ENCODE measurements at places on chromosomes 4 and X.
A peak's percentile ranks its signal among the peaks of the same experiment; 100 is the strongest.

DNA sequence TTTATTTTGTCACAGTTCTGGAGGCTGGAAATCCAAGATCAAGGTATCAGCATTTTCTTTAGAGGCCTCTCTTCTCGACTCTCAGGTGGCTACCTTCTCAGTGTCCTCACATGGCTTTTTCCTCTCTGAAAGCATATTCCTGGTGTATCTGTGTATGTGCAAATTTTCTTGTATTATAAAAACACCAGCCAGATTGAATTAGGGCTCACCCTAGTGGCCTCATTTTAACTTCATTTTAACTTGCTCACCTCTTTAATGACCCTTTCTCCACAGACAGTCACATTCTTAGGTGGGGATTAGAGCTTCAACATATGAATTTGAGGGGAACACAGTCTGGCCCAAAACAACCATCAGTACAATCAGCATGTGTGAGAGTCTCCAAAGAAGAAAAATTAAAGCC, 542.4 kb upstream of the FAM241A start:
- no peak for DNase-seq

GRCh38 chr4:98204236-98204553, 57.0 kb upstream of the RAP1GDS1 start:
- DNase-seq, result no peak

GRCh38 chr4:65559270-65559669, 111.0 kb downstream of the EPHA5 start:
- DNase-seq, result no peak

- DNase-seq, result peak; percentile 55
Observed at GRCh38 chrX:85243761-85244449, at the start of the genes SATL1 and ZNF711. SATL1 (minus strand) TSS chrX:85243779; CDS start chrX:85108968, 134,811 bp downstream. ZNF711 (plus strand) TSS chrX:85243991; CDS start chrX:85247573, 3,582 bp downstream.

DNA sequence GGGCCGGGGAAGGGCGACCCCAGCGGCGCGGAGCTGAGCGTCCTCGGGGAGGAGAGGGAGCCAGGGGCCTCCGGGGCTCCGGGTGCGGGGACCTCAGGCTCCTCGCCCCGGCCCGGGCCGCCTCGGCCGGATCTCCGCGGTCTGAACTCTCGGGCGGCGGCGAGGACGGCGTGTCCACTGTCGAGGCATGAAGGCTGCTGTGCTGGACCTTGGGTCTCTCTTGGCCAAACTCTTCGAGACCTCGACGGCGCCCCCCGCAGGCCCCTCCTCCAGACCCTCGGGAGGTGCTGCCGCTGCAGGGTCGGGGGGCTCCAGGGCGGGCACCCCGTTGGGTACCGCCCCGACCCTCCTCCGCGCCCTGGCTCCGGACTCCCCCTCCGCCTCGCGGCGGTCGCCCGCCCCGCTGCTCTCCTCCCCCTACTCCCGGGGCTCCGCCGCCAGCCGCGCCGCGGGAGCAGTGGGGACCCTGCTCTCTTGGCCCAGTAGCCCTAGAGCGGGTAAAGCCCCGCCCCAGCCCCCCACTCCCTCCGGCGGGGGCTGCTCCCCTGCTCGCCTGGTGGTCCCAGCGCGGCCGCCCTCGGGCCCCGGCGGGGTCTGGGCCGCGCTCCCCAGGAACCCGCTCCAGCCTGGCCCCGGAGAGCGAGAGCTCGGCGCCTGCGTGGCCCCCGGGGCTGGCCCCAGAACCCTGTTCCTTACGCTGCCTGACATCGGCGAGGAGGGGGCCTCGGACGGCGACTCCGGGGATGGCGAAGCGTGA, 564 bp downstream of the FAM149A start:
- DNase-seq, result peak; percentile 67

GRCh38 chr4:77349796-77350195, 192.8 kb downstream of the CCNG2 start:
- DNase-seq, result no peak

- no peak for DNase-seq
Observed at GRCh38 chrX:84634201-84634782, 132.0 kb upstream of the HDX start.

DNA sequence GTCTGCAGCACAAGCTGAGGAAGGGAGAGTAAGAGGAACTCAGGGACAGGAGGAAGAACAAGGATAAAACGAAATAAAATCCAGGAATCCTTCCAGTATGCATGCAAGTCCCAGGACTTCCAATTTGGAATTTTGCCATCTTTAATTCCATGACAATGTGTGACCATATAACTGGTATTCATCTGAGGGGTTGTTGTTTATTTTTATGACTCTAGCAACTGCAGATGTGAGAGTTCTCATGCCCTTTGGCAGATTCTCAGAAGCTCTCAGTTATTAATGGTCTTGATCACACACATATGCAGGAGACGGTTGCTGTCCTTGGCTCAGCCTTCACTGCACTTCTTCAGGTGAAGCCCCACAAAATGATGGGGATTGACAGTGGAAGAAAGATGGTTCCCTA, 148.2 kb downstream of the SMIM20 start:
- DNase-seq, result no peak

DNA sequence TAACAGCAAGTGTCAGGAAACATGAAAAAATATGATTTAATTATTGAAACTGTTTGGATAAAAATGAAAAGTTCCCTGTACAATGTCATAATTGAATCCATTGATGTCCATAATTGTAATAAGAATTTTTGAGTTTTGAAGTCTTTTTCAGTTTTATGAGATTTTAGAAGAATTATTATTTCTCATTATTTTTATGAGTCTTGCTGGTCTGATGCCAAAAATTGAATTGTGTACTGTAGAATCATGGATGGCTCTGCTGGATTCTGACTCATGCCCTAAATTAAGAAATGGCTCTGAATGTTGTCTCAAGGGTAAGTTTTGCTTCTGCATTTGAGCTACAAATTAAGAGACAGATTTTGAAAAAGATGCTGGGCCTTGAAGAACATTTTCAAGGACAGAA, 132.8 kb upstream of the MAP9 start:
- no peak for DNase-seq

DNA sequence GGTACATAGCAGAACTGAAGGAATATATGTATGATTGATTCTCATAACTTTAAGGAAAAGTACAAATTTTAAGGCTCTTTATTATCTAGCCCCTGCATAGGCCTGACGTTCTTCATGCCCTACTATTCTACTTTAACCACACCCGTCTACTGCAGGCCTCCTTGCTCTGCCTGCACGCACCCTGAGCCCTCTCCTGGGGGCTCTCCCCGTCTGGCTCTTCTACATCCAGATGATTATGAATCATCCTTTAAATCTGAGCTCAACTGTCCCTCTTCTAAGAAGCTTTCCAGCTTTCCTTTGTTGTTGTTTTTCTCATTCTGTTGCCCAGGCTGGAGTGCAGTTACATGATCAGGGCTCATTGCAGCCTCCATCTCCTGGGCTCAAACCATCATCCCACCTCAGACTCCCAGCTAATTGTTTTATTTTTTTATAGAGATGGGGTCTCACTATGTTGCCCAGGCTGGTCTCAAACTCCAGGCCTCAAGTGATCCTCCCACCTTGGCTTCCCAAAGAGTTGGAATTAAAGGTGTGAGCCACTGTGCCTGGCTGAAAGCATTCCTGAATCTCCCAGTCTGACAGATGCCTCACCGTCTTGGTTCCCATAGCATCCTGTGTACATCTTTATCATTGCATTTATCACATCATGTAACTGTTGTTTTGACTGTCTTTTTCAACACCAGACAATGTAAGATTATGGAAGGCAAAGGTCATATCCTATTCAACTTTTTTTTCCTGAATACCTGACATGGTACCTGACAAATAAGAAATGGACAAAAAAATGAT, 89.2 kb downstream of the WDFY3 start:
- DNase-seq, result no peak

DNA sequence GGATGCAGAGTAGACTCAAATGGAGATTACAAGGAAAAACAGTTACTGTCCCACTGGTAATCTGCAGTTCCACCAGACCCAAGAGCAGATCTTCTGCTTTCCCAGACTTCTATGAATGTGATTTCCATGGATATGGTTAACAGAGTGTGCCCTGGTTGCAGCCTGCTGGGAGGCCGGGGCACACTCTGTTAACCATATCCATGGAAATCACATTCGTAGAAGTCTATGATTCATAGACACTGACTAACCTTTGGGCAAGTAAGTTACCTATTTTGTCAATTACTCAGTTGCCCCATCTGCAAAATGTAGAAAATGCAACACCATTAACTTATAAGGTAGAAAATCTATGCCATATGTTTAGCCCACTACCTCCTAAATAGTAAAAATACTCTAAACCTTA, 443.1 kb upstream of the PITX2 start:
- DNase-seq, result no peak

Data from right cardiac atrium (tissue), 5 donors.